Heart left ventricle (tissue), 16 donors: ENCODE measurements at places on chromosomes 7 and 10.

GRCh38 chr7:2032876-2033407 is 199.8 kb downstream of the MAD1L1 start:
- peak; percentile 44 for DNase-seq

- DNase-seq, result no peak
These were observed 101.8 kb downstream of the IQUB start for GRCh38 chr7:123432601-123433000.

DNA sequence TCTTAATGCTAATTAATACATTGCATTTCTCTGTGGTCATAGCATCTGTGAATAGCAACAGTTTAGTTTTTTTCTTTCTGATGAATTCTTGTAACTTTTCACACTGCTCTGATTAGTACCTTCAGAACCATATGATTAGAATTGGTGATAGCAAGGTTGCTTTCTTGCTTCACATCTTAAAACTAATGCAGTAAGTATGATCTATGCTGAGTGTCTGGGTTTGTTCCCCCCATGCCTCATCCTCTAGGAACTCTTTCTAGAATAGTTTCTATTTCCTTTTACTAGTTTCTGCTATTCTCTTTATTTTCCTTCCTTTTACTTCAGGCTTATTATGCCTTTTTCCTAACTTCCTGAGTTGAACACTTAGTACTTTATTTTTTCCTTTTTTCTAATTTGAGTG is 32.4 kb downstream of the TES start:
- no peak for DNase-seq

GRCh38 chr7:1563981-1564602 is 5.7 kb downstream of the PSMG3 start:
- no peak for DNase-seq

DNA sequence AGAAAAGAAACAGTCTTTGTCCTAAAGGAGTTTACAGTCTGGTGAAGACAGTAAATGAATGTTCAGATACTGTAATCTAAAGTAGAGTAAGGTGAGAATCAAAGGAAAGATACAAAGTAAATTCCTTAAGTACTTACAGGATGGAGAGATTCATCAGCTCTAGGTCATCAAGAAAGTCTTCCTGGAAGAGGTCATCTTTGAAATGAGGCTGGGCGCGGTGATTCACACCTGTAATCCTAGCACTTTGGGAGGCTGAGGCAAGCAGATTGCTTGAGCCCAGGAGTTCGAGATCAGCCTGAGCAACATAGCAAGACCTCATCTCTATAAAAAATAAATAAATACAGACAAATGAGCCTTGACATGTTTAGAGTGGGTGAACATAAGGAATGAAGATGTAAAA is 18.3 kb downstream of the FHIP2A start:
- DNase-seq, result no peak

DNA sequence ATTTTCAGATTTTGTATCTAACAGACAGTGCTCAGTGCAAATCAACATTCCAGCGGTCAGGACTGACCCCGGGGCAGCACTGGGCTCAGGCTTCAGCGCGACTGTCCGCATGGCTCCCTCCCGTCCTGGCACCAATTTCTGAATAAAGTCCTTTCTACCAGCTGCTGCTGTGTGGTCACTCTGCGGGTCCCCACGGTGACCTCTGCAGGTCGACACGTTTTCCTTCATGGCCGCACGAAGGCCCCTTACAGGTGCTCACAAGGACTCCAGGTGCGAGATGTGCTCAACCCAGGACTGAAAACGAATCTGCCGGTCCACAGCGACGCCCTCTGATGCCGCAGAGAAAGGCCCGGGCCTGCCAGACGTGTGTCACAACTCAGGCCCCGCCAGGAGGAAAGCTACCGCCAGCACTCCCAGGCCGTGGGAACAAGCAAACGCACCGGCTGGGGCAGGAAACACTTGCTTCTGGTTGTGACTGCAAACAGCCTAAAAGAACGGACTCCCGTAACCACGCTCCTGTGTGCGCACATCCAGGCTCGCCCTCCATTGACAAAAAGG is 3.7 kb upstream of the UTF1 start:
- DNase-seq, result no peak

- no peak for DNase-seq
These were observed 3.0 kb downstream of the BUB3 start for GRCh38 chr10:123157210-123157609.
